ENCODE measurements at places on chromosomes 3 and 15.

DNA sequence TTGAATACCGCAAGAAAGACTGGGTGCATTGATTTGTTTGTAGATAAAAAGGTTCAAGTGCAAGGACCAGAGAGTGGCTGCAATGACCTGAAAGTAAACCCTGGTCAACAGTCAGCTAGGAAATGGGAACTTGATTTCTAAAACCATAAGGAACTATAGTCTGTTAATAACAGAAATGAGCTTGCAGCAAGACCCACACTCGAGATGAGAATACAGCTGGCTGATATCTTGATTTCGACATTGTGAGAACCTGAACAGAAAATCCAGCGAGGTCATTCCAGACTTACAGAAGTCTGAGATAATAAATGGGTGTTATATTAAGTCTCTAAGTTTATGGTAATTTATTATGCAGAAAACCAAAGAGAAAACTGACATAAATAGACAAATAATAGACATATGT lies 177.3 kb downstream of the NFKBIZ start:
- no peak for DNase-seq

- no peak for DNase-seq
Measured at GRCh38 chr3:188220988-188221818, 67.2 kb downstream of the LPP start.

- DNase-seq: no peak
Measured at GRCh38 chr3:4376499-4376898, 73.3 kb downstream of the SETMAR start.

DNA sequence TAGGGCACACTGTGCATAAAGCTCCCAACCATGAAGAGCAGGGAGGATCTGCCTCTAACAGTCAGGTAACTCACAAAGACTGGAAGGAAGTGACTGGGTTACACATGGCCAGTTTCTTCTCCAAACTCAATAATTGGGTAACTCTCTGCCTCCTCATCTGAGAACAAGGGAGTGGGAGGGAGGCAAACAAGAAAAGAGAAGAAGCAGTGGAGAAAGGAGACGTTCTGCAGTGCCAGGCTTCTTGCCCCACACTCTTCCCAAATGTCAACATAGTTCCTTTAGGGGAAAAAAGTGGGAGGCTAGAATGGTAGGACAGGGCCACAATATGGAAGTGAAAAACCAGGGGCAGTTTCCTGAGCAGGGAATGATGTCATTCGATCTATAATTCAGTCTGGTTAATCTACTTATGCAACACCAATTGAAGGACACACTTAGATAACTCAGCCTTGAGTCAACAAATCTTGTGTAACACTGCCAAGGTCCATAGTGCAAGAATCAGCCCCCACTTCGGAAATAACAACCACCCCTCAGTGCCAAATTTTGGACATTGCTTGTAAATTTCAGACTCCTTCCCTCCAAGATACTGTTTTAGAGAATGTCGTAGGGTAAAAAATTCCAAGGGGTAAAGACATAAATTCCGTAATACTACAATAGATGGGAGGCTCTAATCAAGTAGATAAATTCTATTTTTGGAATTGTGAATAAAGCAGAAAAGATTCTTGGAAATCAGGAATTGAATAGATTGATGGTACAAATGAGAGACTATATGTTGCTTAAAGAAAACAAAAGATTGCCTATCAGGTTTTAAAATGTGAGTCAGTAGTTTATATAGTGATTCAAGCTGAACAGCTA lies 143.0 kb downstream of the LPP start:
- peak; percentile 48 for DNase-seq

DNA sequence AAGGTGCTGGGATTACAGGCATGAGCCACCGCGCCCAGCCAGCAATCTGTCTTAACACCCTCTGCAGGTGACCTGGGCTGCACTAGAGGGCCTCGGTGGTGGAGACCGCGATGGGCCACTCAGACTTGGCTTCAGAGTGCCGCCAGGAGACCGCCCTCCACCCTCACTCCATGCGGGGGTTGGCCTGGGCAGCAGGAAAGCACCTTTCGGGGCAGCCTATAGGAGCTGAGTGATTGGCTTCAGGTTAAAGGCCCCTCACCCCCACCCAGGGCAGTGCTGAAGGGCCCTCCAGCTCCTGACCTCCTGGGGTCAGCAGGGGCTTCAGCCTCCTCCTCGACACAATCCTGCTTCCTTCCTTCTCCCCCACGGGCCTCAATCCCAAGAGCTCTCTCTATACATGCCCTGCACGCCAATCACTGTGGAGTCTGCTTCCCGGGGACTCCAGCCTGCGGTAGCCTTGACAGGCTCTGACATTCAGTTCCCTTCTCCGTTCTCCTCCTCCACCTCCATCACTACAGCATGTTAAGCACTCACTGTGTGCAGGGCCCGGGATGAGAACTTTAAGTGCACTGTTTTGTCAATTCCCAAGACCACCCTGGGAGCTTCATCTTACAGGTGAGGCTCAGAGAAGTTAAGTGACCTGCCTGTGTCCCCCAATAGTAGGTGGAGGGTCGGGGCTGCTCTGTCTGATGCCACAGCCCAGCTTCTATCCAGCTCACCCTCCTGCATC lies 225.3 kb downstream of the XXYLT1 start:
- no peak for DNase-seq

- DNase-seq: no peak
Measured at GRCh38 chr3:54511766-54512365, 389.5 kb downstream of the CACNA2D3 start.

DNA sequence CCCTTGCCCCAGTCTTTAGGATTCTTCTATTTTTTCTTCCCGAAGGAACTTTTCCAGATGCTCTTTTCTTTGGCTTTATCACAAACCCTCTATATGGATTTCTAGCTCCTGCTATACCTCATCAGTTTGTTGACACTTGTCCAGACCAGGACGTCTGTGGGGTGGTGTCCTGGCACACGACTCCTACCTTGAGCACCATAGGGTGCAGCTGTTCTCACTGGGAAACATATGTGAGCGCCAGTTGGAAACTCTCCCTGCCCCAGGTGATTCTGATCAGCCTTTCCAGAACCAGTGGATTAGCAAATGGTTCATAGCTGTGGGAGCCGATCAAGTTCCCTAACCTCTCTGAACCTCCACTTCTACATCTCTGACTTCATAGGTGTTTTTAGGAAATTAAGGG lies 40.6 kb upstream of the USP3 start:
- no peak for DNase-seq

DNA sequence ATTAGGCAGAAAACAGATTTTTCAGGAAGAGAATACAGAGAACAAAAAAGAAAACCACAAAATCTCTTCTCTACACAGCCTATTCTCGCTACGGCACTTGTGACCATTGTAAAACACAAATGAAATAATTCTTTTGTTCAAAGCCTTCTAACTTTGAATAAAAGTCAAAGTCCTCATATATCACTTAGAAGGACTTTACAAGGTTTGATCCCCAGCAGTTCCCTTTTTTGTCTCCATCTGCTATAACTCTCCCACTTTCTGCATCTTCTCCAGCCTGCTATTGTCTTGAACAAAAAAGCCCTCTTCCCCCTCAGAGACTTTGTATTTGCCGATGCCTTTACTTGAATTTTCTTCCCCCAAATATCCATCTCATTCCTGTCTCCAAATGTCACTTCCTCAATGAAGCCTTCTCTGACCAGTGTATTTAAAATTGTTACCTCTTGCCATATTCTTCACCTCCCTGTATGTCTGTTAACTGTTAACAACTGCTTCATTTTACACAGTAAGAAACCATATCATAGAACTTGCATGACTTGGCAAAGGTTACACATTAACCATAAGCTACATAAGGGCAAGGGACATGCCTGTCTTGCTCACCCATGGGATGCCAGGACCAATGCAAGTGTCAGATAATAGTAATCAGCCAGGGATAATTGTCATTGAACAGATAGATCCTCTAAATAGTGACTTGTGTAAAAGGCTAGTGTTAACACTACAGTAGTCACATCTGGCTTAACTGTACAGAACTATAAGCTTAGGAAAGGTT lies 122.4 kb downstream of the CBLB start:
- DNase-seq: peak; percentile 24

DNA sequence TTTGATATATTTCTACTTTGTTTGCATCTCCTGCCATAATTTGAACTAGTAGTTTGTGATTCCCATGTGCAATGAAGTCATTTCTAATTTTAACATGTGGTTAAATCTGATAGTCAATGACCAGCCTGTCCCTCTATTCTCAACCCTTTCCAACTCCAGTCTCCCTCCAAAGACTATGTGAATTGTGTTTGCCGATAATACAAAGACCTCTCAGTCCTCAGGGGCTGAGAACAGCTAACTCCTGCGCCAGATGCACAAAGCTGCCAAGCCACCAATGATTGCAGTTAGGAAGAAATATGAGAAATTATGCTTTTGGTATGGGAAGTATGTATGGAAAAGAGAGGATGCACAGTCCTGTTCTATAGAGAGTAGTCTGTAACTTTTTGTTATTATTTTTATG lies 54.0 kb downstream of the KCNH8 start:
- no peak for DNase-seq

- no peak for DNase-seq
Measured at GRCh38 chr15:64341961-64342360, 14.0 kb downstream of the CSNK1G1 start.

- no peak for DNase-seq
Measured at GRCh38 chr3:21877214-21877754, 126.3 kb upstream of the ZNF385D start.

- no peak for DNase-seq
Measured at GRCh38 chr3:139473155-139473771, 3.1 kb downstream of the RBP2 start.

GRCh38 chr3:157444797-157445184 lies 8.1 kb downstream of the PTX3 start:
- DNase-seq: no peak

GRCh38 chr15:35325374-35325941 lies 220.5 kb downstream of the DPH6 start:
- DNase-seq: no peak

DNA sequence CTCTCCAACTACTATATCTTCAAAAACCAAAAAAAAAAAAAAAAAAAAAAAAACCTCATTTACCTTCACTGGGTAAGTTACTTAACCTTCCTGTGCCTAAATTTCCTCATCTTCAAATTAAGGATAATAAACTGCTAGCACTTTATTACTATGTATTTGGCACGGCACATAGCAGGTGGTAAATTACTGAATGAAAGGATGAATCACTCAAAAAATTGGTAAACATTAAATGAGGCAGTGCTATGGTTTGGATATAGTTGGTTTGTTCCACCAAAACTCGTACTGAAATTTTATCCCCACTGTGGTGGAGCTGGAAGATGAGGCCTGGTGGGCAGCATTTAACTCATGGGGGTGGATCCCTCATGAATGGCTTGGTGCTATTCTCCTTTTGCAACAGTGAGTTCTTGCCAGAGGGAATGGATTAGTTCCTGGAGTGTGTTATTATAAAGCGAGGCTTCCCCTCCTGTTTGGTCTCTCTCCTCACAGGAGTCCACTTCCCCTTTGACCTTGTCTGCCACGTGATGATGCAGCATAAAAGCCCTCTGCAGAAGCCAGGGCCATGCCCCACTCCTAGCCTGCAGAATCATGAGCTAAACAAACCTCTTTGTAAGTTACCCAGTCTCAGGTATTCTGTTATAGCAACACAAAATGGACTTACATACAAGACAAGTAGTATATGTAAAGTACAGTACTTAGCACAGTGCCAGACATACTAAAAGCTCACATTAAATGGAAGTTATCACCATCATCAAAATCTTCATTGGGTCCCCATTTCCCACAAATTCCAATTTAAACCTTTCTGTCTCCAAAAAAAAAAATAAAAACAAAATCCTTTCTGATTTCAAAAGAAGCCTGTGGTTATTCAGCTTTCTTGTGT lies 20.6 kb downstream of the DCUN1D1 start:
- no peak for DNase-seq

- no peak for DNase-seq
Measured at GRCh38 chr3:44421280-44421679, 56.2 kb downstream of the ZNF445 start.

GRCh38 chr3:18419232-18419631 lies 5.9 kb downstream of the SATB1 start:
- no peak for DNase-seq

DNA sequence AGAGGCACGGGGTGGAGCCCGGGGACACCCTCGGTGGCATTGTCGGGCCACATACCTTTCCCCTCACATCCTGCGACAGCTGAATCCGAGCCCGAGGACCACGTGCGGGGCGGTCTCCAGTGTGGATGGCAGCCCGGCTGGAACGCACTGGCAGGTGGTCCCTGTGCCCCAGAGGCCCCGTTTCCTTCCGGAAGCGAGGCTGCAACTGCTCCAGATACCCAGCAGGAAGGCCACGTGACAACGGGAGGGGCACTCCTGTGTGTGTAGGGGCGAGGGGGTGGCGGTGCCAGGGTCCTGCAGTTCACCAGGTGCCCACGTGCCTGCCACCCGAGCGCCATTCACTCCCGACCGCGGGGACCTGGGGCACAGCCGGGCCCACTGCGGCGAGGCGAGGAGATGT lies 44.1 kb downstream of the APH1B start:
- no peak for DNase-seq

- no peak for DNase-seq
Measured at GRCh38 chr15:66212563-66212921, 41.0 kb downstream of the MEGF11 start.

DNA sequence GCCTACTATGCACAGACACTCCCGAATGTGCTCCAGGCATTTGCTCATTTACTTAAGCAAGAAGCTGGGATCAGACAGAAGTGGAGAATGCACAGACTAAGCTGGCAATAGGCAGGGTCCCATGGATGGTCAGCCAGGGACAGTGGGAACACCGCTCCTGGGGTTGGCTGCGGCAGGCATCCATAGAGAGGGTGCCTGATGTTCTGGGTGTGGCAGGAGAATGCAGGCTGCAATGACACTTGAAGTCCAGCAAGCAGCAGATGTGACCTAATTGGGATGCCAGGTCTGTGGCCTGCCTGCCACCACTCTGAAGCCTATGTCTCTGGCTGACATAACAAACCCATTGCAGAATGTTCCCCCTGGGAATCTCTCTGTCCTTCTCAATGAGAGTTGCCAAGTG lies 40.2 kb upstream of the SLC6A11 start:
- no peak for DNase-seq

GRCh38 chr3:154132777-154133375 lies 11.7 kb downstream of the ARHGEF26 start:
- no peak for DNase-seq

DNA sequence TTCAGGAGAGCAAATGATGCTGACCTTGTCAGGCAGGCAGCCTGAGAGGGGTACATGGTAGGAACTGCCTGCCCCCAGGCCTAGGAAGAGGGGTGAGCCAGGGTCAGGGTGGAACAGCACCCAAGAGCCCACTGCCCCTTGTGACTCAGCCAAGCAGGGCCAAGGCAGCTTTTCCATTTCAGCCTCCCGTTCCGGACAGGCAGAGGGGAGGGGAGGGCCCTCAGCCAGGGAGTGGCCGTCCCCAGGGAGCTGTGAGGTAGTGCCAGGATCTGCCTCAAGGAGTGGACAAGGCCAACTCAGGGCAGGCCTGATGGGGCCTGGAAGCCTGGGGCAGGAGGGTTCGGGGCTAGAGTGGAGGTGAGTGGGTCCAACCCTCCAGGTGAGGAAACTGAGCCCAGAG lies 5.1 kb upstream of the ANKRD63 start:
- DNase-seq: no peak
